Inflammatory macrophage treated with lipopolysaccharide for 4 hours (primary cell): ENCODE measurements at places on chromosomes 13 and 19.

- peak; percentile 64 for DNase-seq
These were observed 7.5 kb upstream of the SACS start for GRCh38 chr13:23440821-23441618.

GRCh38 chr19:38556521-38557174 lies 61.1 kb downstream of the MAP4K1 start:
- peak; percentile 25 for DNase-seq

DNA sequence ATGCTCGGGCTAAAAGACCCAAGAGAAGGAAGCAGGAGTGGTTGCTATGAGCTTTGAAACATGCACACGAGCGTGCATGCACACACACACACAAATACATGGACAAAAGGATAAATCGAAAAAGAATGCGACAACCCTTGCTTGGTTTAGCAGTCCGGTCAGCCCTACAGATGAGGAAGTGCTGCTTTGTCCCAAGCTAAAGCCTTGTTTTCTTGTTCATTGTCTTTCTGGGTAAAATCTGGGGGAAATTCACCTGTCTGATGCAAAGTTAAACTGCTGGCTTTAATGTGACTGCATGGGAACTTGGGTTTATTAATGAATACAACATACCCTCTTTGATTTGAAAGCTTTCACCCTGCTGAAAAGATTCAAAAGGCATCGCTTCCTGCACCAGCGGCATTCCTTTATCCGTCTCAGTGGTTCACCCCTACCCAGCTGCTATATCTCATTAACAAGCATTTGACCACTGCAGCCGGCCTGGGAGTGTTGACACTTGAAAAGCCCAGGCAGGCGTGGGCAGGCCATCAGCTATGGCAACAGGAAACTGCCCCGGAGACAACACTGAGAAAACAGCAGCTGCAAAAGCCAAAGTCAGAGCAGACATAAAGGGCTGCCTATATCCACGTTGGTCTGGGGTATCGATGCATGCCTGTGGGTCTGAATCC lies 301.7 kb downstream of the NDFIP2 start:
- peak; percentile 13 for DNase-seq

- DNase-seq: no peak
These were observed 37.4 kb downstream of the RYR1 start for GRCh38 chr19:38470788-38471480.

GRCh38 chr13:91986761-91987483 lies 588.5 kb downstream of the GPC5 start:
- DNase-seq: no peak

DNA sequence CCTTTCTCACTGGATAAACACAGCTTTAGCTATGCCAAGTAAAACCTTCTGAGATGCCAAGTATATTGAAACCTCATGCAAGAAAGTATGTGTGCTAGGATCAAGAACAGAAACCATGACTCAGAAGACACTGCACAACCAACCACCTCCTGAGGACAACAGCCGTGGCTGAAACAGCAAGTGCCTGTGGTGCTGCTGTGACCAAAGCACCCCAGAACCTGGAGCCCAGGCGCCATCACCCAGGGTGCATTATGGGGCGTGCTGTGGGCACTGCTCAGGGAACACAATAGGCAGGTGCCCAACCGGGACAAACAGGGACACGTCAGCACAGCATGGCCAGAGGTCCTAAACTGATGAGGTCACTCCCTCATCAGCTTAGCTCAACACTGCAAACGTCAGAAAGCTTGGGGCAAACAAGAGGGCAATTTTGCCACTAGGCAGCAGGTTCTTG lies 101.3 kb upstream of the SLC15A1 start:
- peak; percentile 13 for DNase-seq

GRCh38 chr13:96994017-96994857 lies at the start of gene OXGR1:
Gene OXGR1, minus strand, starts transcription at chr13:96994476. Its CDS starts 6,717 bp downstream, at chr13:96987759.
- DNase-seq: no peak

DNA sequence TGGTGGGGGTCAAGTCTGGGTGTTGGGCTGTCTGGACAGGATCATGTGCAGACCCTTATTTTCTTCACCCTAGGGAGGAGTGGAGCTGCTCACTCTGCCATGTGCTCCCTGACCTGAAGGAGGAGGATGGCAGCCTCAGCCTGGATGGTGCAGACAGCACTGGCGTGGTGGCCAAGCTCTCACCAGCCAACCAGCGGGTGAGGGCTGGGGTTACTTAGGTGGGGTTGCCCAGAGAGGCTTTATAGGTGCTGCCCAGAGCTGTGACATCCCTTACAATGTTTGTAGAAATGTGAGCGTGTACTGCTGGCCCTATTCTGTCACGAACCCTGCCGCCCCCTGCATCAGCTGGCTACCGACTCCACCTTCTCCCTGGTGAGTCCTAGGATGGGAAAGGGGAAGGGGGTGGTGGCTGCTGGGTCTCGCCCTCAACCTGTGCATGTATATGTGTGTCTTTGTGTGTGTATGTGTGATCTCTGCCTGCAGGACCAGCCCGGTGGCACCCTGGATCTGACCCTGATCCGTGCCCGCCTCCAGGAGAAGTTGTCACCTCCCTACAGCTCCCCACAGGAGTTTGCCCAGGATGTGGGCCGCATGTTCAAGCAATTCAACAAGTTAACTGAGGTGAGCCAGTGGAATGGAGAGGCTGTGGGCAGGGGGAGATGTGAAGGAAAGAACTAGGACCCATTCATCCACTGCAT lies 5.1 kb downstream of the CHMP2A start:
- DNase-seq: no peak

DNA sequence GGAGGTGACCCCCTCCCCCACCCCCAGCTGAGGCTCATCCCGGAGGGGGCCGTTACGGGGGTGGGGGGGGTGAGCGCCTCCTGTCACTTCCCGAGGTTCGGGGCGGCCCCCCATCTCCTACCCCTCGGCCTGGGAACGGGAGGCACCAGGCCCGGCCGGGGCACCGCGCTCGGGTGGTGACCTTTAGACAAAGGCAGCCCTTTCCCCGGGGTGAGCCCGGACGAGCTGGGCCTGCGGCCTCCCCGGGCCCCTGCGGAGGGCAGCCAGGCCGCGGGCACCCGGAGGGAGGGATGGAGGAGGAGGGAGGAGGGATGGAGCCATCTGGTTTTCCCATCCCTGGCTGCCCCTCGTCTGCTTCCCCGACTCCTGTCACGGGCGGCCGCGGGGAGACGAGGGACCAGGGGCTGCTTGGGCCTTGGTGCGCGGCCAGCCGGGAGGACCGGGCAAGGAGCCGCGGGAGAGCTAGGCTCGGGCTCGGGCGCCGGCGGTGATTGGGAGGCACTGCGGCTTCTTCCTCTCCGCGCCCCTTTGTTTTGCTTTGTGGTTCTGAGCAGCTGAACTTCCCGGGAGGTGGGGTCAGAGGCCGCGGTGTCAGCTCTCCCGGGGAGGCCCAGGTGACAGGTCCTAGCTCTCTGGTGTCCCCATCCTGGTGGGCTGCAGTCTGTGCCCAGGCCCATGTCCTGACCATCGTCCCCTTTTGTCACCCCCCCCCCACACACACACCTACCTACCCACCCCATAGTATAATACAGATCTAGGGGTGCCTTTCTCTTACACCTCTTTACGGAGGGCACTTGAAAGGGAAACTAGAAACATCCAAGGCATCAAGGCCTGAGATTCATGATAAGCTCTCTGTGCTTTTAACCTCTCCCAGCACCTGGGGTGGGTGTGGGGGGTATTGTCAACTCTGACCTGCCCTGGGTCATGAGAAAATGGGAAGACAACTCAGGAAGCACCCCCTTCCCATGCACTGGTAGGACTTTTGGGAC lies 1.3 kb downstream of the BICRA start:
- peak; percentile 50 for DNase-seq

GRCh38 chr13:39538816-39539790 lies 63.9 kb downstream of the LHFPL6 start:
- DNase-seq: no peak

- DNase-seq: no peak
These were observed 53.2 kb downstream of the CRTC1 start for GRCh38 chr19:18736415-18737336.

GRCh38 chr19:1223018-1223855 lies 14.6 kb downstream of the CBARP start:
- DNase-seq: no peak

- DNase-seq: no peak
These were observed 17.6 kb downstream of the WDFY2 start for GRCh38 chr13:51601601-51602565.

DNA sequence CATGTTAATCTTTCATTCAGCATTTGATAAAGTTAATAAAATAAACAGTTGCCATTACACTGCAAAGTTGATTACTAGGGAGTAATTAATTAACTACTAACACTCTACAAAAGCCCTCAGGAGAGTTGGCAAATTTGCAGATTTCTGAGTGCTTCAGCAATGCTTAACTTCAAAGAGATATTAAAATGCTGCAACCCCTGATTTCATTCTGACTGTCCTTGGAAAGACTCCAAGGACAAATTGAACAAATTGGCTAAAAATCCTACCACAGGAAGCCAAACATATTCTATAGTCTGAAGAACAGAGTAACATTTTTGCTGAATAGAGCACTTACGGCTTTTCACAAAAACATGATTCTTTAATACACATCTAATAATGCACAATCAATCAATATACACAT lies 1543.0 kb downstream of the SLITRK5 start:
- no peak for DNase-seq

DNA sequence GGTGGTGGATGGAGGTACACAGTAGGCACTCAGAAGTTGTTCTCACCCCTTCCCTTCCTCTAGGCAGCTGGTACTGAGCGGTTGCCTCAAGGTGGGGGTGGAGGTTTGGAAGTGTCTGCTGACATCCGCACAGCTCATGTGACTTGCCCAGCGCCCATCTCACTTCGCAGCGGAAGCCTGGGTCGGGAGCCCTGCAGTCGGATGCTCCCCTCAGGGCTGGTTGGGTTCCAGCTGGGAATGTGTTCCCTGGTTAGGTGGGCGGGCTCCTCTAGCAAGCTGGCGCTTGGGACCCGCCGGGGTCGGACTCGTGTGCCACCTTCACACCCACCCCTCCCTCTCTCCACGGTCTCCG lies 10.2 kb downstream of the PPP1R37 start:
- peak; percentile 21 for DNase-seq

GRCh38 chr19:4068047-4068966 lies 1.6 kb upstream of the ZBTB7A start:
- DNase-seq: peak; percentile 71

DNA sequence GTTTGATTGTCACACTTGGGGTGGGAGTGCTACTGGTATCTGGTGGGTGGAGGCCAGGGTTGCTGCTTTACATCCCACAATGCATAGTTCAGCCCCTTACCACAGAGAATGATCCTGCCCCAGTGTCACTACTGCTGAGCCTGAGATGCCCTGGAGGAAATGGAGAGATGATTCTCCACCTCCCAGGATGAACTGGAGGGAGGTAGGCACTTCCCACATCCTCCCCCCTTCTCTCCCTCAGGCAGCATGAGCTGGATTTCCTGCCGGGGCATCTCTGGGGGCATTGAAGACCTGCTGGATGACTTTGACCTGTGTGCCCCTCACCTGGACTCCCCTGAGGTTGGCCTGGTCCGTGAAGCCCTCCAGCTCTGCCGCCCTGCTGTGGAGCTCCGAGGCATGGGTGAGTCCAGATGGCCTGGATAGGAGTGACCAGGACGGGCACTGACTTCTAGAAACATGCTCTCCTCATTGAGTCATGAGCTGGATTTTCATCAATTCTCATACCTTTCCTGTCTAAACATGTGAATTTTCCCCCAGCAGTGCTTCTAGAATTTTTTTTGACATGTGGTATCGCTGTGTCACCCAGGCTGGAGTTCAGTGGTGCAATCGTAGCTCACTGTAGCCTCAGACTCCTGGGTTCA lies 45.3 kb downstream of the NWD1 start:
- no peak for DNase-seq

GRCh38 chr13:43374621-43375020 lies 351.2 kb downstream of the DNAJC15 start:
- DNase-seq: peak; percentile 75

DNA sequence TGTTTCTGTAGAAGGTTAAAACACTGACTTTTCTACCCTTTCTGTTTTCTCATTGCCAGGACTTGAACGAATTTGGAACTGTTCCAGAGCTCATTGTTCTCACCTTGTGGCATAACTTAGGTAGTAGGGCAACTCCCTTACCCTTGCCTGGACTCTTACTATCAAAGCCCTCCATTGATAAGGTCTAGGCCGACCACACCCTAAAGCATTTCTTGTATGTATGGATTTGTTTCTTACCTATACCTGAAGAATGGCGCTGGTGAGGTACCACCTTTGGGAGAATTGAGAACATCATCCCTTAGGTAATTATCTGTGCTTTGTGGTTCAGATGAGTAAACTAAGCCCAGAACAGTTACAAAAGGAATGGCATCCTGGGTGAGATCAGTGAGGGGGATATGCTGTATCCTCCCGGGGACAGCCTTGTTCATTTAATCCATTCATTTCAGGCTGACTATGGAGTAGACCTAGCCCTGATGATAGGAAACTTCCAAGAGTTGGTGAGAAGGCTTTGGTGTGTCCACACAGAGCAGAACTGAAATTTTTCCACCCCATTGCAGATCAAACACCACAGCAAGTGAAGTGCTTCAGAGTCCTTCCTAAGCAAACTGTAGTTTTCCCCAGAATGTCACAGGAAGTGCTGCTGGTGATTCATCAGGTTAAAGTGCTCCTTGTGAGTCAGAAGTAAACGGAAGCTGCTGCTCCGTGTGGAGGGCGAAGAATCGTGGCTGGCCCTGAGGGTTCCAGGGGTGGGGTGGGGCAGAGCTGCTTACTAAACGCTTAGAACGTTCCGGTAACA lies 113.0 kb downstream of the TEX26 start:
- DNase-seq: peak; percentile 94

DNA sequence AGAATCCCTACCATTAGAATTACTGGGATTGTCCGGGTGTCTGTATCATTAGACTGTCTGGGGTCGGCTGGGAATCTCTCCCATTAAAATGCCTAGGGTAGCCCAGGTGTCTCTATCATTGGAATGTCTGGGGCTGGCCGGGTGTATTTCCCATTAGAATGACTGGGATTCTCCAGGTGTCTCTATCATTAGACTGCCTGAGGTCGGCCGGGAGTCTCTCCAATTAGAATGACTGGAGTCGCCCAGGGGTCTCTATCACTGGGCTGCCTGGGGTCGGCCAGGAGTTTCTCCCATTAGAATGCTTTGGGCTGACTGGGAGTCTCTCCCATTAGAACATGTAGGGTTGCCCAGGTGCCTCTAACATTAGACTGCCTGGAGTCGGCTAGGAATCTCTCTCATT lies 1560.7 kb downstream of the UQCRFS1 start:
- no peak for DNase-seq

DNA sequence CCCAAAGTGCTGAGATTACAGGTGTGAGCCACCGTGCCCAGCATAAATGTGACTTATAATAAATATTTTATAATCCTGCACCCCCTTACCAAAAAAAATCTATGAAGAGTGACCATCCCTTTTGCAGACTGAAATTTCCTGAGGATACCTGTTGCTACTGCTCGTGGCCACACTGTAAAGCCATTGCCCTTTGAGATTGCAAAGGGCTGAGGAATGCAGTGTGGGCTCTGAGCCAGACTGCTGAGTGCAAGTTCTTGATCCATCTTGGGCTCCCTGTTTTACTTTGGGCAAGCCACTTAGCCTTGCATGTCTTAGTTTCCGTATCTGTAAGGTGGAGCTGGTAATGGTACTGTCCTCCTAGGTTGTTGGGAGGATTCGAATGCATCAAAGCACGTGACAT lies 23.4 kb downstream of the SIPA1L3 start:
- DNase-seq: no peak

- DNase-seq: no peak
These were observed 128.1 kb downstream of the TEX29 start for GRCh38 chr13:111448504-111448903.

GRCh38 chr13:39462428-39462827 lies 140.6 kb downstream of the LHFPL6 start:
- DNase-seq: no peak
